ENCODE measurements at places on chromosomes 5 and 9. TPM values are rescaled to one million over a fixed set of nuclear protein-coding genes. Genes with fewer than 3 reads are reported as not detected.

The QSOX2 gene
- total RNA-seq = 7.8 TPM

- DNase-seq = no peak
Measured at GRCh38 chr5:87022415-87022814, 245.3 kb upstream of the RASA1 start.

DNA sequence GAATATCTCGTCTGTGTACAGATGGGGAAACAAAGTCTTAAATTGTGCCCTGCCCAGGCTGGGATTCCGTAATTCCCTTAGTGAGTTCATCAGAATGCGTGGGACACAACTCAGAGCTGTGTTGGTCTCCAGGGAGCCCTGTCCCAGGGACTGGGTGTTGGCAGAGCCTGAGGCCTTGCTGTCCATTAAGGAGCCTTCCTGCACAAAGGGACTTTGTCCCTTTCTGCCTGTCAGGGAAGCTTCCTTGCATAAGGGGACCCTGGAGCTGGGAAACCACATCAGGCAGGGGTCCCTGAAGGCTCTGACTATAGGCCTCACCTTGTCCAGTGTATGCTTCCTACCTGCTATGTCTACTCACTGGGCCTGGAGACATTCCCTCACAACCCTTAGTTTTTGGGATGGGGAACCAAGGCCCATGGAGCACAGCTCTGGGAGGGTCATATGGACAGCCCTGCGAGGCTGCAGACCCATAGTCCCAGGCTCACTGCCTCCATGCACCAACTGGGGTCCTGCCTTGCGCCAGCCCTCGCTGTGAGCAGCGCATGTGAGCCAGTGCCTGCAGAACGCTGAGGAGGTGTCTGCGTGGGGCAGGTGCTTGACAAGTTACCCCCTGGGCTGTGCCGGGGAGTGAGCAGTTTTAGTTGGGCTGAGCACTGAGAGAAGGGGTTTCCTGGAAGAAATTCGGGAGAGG, 1.6 kb downstream of the CARD19 start:
- no peak for DNase-seq

DNA sequence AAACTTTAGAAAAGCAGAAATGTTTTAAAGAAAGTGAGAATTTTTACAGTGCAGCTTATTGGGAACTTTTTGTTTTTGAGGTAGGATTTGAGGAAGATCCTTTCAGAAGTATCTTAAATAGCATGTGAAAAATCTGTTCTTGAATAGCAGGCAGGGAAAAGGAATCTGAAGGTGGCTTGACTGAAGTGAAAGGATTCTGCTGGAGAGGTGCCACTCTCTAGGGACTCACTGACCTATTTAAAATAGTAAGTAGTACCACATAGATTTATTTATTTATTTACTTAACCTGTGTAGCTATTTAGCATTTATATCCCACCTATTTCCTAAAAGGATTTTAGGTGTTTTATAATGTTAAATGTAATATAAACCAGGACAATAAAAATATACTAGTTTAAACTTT, 69.1 kb downstream of the NIPBL start:
- DNase-seq = no peak

GRCh38 chr5:166058660-166059059, 2232.8 kb upstream of the WWC1 start:
- no peak for DNase-seq

The CRB2 gene
- total RNA-seq = not detected
